ENCODE measurements at places on chromosomes 2 and 18.

GRCh38 chr2:74441170-74441689 lies 507 bp downstream of the RTKN start:
- no peak for DNase-seq

DNA sequence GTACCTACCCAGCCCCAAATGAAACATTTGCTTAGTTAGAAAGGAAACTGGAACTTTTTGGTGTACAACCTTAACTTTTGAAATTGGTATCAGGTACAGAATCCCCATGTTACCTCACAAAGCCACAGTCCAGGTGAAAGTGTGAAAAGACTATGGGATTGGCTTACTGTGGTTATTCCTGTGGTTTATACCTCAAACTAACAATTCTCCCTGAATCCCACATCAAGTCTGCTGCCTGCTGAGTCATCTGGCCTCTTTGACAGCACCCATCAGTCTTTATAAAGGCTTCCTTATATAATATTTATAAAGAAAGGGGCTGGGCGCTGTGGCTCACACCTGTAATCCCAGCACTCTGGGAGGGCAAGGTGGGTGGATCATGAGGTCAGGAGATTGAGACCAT lies 164.6 kb downstream of the TMEM247 start:
- peak; percentile 15 for DNase-seq

DNA sequence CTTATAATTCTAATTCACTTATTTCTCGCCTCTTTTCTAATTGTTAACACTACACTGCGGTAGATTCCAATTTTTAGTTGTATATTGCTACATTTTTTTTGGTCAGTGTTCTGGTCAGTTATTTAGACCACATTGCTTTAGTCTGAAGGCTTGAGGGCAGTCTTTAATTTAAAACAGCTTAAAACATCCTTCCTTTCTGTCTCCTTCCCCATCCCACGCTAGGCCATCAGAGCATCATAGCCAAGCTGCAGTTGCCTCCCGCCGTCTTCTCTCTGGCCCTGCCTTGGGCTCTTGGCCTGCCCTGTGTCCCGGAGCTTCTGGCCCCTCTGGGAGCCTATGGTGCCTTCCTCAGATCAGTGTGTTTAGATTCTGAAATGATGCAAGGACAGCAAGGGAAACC lies 52.6 kb upstream of the GLI2 start:
- DNase-seq = no peak

DNA sequence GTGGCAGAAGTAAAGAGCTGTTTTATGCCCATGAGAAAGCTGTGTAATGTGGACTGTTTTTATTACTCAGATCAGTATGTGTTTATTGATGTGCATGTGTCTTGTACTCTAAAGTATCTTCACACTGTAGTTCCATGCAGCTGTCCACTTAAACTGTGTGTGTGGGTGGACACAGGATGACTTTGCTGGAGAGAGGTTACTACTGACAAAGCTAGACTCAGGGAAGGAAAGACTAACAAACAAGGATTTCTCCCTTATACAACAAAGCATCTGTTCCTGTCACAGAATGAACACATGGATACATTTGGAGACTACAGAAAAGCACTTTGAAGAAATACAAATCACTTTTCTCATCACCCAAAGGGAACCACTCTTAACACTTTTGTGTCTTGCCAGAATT lies 10.0 kb downstream of the FHOD3 start:
- no peak for DNase-seq

GRCh38 chr18:48393776-48394175 lies 15.4 kb downstream of the ZBTB7C start:
- no peak for DNase-seq

DNA sequence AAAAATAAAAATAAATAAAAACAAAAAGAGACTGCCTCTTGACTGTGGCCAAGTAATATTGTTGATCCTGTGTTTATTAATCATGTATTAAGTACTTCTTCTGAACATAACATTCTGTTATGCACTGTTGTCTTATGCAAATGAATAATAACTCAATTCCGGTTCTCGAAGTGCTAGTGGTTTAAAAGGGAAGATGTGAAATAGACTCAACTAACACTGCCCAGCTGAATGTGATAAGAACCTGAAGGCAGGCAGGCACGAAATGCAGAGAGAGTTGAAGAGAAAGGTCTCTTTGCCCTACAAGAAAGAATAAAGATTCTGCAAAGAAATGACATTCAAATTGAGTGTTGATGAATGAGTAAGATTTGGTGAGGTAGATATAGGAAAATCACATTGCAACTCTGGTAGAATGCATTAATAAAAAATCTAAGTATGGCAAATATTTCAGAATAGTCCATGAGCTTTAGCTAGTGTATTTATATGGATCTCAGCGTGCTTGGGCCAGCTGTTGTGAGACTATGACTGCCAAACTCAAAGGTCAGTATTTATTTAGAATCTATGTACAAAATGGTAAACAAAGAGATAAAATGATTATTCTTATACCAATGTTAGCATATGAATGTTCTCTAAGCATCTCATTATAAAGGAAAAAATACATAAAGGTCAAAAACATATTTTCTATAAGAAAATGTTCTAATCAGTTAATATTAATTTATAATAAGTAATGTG lies 352.3 kb upstream of the CDH7 start:
- DNase-seq = no peak

- DNase-seq = no peak
These were observed 138.3 kb upstream of the SMAD7 start for GRCh38 chr18:49089049-49089448.

DNA sequence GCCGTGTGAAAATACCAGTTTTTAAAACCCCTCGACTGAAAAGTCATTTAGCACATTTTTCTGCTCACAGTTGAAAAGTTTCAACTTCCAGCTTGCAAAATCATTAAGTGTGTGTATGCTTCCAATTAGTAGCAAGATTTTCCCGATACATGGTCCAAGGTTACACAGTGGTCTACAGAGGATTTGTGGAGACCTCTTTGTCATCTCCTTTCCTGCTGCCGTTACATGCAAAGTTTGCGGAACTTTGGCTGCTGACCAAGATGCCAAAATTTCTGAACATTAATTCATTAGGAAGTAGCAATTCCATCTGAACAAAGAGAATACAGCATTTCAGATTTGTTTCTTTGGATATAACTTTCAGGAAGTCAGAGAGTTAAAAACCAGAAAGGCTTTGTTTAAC lies 474.6 kb downstream of the PLCL1 start:
- DNase-seq = no peak

DNA sequence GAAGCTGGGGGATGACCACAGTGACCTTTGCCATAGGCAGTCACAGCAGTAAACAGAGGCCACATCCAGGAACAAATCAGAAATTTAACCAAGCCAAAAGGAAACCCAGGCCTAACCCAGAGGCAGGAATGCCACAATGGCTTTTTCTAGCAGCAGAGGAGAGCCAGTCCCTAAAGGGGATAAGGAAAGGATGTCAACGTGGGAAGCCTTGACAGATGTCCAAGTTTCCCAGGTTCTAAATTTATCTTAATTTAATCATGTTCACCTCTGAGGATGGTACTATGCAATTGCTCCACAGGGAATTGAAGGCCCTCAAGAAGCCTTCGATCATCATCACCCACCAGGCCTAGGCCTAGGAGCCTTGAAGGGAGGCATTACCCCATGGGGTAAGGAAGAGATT lies 374.7 kb downstream of the TNS1 start:
- DNase-seq = no peak

GRCh38 chr18:48766487-48766886 lies 184.3 kb downstream of the SMAD7 start:
- no peak for DNase-seq

DNA sequence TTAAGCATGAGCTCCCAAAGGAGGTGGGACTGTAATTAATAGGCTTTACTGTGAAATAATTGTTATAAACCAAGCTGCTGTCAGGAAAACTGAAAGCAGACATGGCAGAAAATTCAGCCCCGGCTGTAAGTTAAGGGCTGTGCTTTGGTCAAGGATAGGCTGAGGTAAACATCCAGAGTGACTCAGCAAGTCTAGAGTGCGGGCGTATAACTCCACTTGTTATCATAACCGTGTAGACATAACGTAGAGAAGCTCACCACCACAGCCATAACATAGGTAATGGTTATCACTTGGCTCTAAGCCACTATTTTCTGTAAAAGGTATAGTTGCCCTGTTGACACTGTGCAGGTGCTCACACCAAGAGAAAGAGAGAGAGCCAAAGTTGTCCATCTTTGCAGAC lies 316.8 kb downstream of the DCDC2C start:
- DNase-seq = no peak

- peak; percentile 74 for DNase-seq
These were observed 8.8 kb downstream of the GKN2 start for GRCh38 chr2:68943581-68944568.

DNA sequence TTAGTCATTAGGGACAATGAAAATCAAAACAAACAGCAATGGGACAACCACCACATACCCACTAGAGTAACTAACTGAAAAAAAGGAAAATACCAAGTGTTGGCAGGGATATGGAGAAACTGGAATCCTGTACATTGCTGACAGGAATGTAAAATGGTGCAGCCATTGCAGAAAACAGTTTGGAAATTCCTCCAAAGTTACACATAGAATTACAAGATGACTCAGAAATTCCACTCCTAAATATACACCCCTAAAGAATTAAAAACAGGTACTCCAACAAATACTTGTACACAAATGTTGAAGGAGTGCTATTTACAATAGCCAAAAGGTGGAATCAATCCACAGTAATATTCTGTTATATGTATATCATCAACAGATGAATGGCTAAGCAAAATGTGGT lies 110.9 kb downstream of the ROCK1 start:
- DNase-seq = no peak

DNA sequence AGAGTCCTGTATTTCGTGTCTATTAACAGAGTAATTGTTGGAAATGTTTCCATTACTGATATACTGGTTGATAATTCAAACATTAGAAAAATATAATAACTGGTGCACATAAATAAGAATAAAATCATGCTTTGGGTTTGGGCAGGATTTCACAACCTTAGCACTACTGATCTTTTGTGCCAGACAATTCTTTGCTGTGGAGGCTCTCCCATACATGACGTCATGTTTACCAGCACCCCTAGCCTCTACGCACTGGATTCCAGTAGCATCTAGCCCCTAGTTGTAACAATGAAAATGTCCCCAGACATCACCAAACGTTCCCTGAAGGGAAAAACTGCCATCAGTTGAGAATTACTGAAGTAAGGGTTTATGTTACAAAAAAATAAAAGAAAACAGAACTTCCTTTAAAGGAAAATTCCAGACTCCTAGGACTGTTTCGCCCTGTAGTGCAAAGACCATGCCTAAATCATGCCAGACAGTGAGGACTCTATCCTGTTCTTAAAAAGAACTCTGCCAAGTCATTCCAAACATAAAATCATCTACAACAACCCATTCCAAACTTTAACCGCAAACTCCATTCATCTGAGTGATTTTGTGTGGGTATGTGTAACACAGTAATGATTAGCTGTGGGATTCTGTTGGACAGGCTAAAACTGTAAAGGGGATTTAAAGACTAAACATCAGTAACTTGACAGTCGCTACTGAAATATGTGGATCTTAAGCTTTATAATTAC lies 313.4 kb upstream of the CCDC68 start:
- no peak for DNase-seq

All from activated naive CD4-positive, alpha-beta T cell treated with anti-CD3 and anti-CD28 coated beads for 36 hours (primary cell).